ENCODE measurements at places on chromosomes 7 and 10.

DNA sequence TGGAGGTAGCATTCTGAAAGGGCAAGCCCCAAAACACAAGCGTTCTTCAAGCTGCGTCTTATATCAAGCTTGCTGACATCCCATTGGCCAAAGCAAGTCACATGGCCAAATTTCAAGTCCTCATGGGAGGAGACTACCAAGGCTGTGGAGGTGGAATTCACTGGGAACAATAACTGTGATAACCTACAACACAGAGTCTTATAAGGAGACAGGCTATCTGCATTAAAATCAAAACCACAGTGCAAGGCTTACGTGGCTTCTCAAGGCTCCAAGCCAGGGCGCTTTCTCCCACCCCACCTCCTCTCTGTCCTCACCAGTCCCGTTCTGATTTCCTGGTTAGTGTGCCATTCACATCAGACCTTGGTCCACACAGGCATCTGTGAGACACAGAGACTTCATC is 39.4 kb downstream of the ADRB1 start:
- DNase-seq = no peak

GRCh38 chr7:50181081-50181480 is 88.0 kb upstream of the ZPBP start:
- no peak for DNase-seq

DNA sequence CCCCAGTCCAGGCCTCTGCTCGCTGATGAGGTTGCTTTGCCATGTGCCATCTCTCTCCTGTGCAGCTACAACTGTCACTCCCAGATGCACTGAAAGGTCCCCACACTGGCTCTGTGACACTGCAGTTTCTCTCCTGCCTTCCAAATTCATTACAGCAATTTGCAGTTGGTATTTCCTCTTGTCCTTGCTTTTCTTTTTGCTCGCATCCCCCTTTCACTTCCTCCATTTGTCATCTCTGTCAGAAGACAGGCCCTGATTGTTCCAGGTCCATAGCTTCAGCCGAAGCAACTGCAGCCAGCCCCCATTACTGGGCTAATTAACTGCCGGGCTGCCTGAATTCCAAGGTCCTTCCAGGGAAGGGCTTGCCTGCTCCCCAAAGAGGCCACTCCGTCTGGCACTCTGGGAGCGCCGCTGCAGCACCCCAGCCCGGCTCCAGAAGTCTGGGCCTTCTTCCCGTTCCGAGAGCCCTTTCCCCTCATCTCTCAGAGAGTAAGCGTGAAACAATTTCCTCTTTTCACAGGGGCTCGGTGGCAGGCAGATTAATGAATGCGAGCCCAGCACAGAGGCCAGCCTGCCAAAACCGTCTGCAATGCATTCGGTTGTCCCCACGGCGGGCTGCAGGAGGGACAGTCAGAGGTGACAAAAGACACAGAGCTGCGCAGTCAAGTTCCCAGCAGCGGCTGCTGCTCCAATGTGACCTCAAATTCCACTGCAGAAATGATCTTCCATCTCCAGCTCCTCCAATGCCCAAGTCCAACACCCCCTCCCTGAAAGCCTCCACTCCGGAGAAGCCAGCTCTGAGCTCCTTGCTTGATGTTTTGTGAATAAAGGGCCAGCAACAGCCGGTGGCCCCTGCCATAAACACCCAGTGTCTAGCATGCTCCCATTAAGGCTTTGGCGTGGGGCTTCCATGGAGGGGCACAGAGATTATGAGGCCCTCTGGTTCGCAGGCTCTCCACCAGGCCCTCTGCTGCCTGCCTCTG is 279.4 kb upstream of the HABP2 start:
- DNase-seq = no peak

GRCh38 chr7:46257761-46258448 is 336.8 kb upstream of the IGFBP3 start:
- DNase-seq = no peak

DNA sequence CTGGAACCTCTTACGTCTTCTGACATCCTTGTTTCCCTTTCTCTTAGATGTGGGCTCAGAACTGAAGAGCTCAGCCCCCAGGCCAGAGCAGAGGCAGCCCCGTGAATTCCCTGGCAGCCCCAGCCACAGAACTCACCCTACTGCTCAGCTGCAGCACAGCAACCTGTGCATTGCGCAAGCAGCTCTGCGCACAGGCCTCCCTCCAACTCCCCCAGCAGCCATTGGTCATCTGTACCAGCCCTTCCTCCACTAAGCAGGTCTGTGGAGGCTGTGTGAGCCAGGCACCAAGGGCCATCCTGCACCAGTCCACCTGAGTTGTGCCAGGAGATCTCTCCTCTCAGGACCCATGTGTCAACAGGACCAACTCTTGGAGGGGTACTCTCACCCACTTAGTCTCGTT is 54.5 kb downstream of the ZNF33B start:
- no peak for DNase-seq

- no peak for DNase-seq
Observed at GRCh38 chr10:23478570-23478969, 39.7 kb downstream of the OTUD1 start.

DNA sequence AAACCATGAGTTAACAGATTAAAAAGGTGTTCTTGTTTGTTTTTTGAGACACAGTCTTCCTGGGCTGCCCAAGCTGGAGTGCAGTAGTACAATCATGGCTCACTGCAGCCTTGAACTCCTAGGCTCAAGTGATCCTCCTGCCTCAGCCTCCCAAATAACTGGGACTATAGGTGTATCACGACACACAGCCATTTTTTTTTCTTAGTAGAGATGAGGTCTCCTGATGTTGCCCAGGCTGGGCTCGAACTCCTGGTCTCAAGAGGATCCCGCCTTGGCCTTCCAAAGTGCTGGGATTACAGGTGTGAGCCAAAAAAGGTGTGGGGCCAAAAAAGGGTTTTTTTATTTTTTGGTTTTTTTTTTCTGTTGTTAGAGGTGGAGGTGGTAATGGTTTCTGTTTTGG is 29.3 kb downstream of the KMT2C start:
- DNase-seq = no peak

GRCh38 chr10:45421221-45422097 is 47.4 kb downstream of the ALOX5 start:
- DNase-seq = no peak

DNA sequence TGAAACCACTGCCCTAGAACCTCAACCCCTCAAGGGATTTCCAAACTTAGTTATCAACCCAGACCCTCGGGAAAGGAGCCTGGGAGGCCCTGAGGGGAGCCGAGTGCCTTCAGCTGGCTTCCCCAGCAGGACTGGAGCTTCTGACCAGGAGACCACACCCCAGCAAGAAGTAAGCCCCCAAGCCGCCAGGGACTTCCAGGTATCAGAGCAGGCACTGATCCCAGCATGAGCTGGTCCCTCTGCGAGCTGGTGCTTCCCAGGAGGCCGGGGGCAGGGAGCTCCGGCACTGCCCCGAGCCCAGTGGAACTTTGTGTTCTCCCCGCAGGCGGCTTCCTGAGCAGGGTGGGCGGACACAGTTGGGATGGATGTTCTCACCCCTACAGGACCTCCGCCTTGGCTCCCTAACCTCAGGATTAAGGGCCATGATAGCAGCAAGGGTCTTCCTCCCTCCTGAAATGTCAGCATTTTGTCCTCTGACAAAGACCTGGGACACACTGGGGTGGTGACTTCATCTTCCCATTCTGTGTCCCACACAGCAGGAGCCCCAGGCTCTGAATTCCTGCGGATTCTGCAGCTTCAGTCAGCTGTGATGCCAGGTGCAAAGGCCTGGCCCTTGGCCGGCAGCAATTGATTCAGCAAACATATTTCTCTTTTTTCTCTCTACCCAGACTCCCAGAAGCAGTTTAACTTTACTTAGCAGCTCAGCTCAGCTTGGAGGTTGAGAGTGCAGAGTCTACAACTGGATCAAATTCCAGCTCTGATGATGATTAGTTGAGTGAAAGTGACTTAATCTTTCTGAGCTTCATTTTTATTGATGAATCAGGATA is 11.6 kb downstream of the ATP6V0E2 start:
- peak; percentile 81 for DNase-seq

GRCh38 chr7:77415823-77416620 is at the start of gene GSAP:
GSAP (minus strand) TSS chr7:77416349; CDS start chr7:77416321, 28 bp downstream.
- peak; percentile 86 for DNase-seq

DNA sequence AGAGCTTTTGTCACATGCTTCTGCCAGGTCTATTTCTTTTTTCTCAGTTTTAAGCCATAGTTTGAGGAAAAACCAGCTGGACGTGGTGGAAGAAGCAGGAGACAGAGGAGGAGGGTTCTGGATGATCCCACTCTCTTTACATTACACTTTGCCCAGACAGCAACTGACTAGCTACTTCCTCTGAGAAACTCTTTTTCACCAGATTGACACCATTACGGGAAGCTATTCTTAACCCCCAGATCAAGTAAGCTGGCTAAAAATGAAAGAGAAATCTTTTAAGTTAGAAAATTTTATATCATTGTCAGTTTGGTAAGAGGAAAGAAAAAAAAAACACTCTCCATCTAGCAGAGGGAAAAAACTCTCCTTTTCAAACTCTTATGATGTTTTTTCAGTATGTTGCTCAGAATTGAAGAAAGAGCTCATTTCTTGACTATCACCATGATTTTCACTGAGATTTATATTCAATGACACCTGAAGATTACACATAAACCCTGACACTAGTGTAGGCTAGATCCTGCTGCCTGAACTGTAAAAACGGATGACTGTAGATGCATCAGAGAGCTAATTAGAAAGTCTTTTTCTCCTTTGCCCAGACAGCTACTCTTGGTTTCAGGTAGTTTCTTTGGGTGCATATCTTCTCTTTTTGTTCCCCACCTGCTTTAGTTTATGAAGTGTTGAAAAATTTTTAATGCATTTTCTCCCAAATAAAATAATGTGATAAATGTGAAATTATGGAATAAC is 203.1 kb downstream of the TFEC start:
- DNase-seq = no peak

DNA sequence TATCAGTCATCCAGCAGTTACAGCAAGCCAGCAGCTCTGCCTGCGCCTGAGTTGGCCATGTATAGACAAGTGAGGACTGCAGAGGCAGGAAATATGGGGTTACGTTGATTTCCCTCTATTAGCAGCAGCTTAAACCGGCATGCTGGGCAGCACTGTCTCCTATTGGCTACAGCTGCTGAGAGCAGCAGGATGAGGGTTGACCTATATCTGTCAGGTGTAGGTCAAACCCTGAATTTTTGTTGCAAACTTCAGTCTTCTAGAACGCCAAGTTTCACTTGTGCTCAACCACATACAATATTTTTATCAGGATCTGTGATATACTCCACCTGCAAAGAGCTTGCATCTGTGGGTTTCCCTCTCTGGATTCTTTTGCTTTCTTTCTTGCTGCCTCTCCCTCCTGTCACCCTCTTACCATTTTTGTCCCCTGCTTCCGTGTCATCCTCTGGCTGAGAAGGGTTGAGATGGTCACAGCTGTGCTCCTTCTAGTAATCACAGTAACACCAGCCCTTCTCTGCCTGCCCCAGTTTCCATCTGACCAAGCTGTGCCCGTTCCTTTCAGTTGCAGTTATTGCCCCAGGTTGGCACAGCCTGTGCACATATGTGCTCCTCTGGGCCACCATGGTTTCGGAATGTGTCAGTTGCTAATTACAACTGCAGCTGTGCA is 23.8 kb upstream of the GLCCI1 start:
- DNase-seq = no peak

- DNase-seq = no peak
Observed at GRCh38 chr7:8436965-8437364, 3.6 kb downstream of the NXPH1 start.

- peak; percentile 29 for DNase-seq
Observed at GRCh38 chr7:30925117-30925516, 13.5 kb downstream of the AQP1 start.

GRCh38 chr7:84422790-84423189 is 228.2 kb upstream of the SEMA3A start:
- DNase-seq = no peak

DNA sequence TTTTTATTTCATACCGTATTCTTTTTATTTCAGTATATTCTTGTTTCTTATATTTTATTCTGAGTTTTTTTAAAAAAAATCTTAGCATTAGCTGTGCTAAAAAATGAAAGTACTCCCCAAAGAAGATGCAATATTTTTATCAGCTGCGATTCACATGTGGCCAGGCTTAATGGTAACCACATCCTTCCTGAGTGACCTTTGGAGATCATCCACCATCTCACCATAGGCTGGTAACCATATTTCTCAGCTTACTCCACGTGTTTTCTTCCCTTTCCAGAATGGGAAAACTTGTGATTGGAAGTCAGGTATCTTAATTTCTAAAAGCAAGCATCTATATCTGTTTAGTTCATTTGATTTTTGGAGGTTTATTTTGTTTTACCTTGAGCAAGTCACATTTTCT is 18.8 kb upstream of the LIPM start:
- no peak for DNase-seq

DNA sequence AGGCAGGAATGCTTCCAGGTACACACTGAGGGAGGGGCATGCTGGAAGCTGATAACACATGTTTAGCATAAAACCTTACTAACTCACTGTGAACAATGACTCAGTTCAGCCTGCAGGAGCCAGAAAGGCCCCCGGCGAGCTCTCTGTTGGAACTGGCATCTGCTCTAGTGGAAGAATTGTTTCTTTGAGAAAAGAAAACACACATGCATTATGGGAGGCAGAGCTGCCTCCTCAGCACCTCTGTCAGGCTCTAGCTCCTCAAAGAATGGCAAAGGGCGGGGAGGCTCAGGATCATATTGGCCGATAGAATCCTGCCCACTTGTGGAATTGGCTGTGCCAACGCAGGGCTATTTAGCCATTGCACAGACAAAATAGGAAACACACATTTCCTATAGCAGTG is 338.3 kb downstream of the CXCL12 start:
- no peak for DNase-seq

GRCh38 chr10:8365935-8366911 is 311.7 kb downstream of the GATA3 start:
- no peak for DNase-seq

GRCh38 chr10:62264702-62265436 is 3.8 kb downstream of the RTKN2 start:
- no peak for DNase-seq

DNA sequence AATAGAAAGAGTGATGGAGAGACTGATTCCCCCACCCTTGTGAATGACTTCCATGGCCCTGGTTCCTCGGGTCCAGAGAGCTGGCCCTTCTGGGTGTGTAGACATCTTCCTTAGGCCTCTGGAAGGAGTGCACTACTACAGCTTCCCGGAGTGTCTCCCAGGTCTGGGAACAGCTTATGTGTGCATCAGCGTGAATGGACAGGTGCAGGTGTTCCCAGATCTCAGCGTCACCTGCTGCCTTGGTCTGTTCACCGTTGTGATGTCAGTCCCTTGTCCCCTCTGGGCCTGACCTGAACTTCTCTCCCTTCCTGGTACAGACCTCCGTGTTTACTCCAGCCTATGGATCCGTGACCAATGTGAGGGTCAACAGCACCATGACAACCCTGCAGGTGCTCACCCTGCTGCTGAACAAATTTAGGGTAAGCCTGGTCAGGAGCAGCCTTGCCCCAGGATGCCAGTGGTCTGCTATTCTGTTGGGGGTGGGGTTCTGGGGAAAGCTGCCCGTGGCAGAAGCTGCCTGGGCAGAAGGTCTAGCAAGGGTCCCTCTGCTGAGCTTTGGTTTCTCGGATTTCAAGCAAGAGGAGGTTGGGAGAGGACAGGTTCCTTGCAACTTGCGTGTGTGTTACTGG is 10.5 kb upstream of the DEPP1 start:
- no peak for DNase-seq

GRCh38 chr10:130507461-130507860 is 371.3 kb downstream of the GLRX3 start:
- no peak for DNase-seq

- peak; percentile 89 for DNase-seq
Observed at GRCh38 chr7:47266131-47266706, 315.7 kb downstream of the TNS3 start.
